Natural killer cell (primary cell): ENCODE measurements at places on chromosomes 1 and 21. TPM values are rescaled to one million over a fixed set of nuclear protein-coding genes. Genes with fewer than 3 reads are reported as not detected.

GRCh38 chr1:12180315-12180714 lies 13.5 kb downstream of the TNFRSF1B start:
- no peak for DNase-seq

The MRPL39 gene
- total RNA-seq = 10.8 TPM

The DRAXIN gene
- total RNA-seq = 12.1 TPM

DNA sequence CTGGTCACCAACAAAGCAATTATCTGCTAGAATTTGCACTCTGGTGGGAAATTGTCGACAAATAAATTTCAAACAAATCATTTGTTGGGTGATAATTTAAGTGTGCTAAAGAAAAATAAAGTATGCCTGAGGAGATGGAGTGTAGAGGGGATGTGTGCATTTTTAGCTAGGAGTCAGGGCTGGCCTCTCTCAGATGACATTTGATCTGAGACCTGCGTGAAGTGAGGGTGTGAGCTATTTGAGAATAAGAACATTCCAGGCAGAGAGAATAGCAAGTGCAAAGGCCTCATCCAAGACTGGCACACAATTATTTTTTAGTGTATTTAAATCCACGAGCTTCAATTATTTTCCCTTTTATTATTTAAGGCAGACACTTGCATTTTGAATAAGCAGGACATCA lies 19.7 kb upstream of the S1PR1 start:
- no peak for DNase-seq

DNA sequence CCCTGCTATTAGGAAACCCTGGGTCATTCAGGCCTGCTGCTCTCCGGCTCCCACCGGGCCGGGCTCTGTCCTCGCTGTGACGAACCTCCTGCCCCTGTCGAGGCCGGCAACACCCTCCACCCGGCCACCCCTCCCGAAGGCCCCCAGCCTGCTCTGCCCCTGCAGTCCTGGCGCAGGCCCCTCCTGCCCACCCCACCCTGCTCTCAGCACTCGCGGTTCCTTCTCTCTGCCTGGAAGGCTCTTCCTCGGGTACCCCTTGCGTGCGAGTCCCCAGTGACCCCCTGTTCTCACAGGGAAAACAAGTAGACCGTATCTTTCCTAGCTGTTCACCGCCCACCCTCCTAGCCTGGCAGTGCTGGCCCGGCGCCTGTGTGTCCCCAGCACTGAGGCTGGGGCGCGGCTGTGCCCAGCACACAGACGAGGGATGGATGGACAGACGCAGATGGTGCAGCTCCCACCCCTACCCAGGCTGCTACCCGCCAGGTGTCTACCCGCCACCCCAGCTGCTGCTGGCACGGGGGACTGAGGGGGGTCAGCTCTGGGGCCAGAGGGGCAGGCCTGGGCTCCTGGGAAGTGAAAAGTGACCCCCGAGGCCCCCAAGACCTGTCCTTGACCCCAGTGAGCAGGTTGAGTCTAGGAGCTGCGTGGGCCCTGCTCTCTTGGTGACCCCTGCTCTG lies 3.1 kb upstream of the VWA1 start:
- no peak for DNase-seq

GRCh38 chr1:200401708-200402107 lies 8.1 kb downstream of the ZNF281 start:
- DNase-seq = no peak

The CLIC6 gene
- not detected for total RNA-seq

GRCh38 chr1:159122005-159122621 lies 45.5 kb upstream of the AIM2 start:
- DNase-seq = no peak

GRCh38 chr21:40562242-40563002 lies 284.5 kb downstream of the DSCAM start:
- DNase-seq = no peak

DNA sequence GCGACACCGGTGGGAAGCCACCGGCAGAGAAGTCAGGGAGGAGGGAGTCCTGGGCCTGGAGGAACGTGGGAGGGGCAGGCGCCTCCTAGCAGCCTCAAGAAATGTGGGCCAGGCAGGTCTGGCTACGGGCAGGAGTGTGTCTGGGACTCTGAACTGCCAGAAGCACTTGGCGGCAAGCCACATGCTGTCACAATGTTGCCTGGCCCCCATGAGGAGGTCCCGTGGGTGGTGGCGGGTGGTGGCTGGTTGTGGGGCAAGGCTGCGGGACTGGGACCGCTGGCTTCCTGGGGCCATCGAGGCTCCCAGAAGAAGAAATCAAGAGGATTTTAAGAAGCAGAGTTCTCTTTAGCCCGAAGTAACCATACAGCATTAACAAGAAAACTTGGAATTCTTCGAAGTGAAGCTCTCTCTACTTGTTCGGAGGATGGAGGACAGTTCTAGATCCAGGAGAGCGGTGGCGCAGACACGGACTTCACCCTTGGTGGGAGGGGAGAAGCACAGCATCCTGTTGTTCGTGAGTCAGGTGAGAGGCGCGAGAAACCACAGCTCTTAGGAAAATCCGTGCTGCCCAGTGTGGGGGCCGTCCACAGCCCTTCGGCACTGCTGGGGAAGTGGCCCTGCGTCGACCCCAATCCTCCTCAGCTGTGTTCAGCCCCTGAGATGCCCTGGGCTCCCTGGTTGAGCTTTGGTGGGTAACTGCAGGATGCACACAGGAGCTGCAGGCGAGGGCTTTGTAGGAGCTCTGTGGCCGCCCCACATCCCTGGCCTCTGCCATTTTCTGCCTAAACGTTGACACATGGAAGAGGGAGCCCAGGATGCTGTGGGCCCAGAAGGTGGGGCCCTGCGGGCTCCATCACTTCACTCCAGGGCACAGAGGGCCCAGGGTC lies 12.4 kb downstream of the SKI start:
- peak; percentile 56 for DNase-seq

DNA sequence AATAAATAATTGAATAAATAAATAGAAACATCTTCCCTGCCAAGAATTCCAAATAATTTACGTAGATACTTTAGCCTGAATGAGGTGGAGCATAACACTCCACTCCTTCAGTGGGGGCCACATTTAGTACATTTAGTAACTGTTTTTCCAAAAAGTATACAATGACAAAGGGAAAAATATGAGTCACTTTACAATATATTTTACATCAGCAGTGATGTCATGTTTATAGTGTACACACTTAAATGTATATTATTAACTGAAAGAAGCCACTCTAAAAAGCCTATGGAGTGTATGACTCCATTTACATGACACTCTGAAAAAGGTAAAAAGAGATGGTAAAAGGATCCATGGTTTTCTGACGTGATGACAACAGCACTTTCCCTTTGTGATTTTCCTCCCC lies 344.5 kb upstream of the GREM2 start:
- DNase-seq = no peak

DNA sequence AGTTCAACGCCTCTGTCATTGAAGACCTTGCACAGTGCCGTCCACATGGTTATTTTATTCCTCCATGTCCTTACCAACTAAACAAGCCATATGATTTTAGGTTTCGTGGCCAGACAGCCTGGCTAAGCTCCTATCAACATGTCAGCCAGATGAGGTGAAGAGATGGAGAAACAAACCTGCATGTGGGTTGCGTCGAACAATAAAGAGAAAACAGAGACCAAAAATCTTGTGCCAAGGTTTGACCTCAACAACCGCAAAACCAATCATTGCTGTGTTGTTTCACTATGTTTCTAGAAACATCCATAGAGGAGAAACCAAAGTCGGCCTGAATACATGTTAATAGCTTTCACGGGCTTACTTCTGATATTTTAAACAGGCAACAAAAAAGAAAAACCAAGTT lies 544.6 kb downstream of the SMYD3 start:
- DNase-seq = no peak

- DNase-seq = no peak
Measured at GRCh38 chr1:230313453-230314141, 112.5 kb downstream of the PGBD5 start.

The LHX8 gene
- not detected for total RNA-seq

DNA sequence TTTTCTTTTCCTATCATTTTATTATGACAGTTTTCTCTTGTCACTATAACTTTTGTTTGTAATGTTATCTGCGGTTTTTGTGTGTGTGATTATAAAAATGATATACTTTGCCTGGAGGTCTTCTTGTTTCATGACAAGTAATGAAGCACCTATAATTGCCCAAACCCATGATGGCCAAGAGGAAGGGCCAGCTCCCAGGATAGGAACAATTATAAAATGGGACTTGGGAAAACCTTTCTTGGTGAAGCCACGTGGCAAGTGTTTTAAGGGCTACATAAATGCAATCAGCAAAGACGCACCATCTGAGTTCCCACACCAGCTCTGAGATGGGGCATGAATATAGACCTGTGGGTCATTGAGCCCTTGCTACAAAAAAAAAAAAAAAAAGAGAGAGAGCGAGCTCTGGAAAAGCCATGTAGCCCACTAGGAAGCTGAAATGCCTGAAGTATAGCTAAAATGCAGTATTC lies 462.6 kb upstream of the RUNX1 start:
- DNase-seq = no peak
